ENCODE measurements at places on chromosomes 3 and 15.

DNA sequence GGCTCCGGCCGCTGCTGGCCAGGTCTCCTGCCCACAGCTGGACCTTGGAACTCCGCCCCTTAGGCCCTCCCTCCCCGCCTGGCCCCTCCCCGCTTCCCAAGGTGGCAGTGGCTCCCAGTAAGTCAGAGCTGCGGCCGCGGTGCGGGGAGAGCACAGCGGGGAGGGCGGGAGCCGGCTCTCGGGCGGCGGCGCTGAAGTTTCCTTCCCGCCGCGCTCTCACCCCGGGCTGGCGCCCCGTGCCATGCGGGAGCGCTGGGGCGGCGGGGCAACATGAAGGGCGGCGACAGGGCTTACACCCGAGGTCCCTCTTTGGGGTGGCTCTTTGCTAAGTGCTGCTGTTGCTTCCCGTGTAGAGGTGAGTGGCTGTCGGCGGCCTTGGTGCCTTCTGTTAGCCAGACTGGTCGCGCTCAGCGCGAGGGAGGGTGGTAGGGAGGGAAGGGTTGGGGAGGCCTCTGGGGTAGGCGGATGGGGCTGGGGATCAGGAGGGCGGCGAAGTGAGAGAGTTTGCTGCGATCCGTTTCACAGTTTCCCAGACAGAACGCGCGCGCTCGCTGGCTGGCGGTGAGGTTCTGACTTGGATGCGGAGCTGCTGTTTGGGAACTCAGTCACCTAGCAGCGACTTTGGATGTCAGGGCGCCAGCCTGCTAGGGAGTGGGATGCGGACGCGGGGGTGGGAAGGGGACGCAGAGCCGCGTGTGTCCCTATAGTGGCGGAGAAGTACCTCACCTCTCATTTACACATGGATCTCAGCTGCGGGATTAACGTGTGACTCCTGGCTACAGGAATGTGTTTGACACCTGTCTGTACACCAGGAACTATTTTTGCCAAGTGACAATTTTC lies 145.5 kb upstream of the UMPS start:
- DNase-seq: peak; percentile 28

DNA sequence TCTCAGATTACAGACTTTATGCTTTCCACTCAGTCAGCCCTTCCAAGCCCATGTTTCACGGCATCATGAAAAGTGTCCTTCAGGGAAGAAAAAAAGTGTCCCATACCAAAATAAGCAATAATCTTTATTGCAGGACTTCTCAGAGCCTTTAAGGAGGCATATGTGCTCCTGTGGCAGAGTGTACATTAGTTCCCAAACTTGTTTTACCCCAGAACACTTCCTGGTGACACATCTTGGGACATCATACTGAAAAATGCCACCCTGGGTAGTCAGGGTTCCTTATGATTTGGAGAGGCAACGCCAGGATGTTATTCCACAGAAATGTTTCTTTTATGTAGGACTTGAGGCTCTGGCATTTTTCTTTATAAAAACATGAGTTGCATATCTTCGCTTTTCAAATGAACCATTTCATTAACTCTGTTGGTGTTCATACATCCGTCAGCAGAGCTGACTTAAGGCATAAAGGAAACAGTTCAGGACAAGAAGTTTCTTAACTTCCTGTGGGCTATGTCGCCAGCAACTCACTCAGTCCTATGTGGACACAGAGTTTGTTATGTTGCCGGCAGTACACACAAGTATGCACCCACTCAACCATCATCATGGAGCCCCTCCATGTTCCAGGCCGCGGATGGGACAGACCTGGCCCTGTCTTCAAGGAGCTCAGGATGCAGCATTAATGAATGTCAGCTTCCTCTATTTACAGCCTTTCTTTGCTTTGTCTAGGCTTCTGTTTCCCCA lies 63.8 kb downstream of the CASR start:
- DNase-seq: no peak

DNA sequence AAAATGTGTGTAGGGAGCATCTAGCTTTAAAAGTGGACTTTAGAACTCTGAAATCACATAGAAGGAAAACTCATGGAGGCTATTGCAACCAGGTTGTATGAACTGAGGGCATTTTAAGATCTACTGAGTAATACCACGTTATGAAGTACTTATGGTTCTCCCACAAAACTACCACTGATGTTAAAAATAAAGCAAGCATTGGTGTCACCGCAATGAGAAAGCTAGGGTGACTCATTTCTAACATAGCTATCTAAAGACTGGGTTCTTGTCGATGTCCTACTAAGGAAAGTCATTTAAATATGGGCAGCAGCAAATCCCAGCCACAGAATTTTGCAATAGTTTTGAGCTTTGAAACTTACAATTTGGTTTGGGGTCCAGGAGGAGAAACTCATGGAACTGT lies 584.8 kb downstream of the DIPK2A start:
- no peak for DNase-seq

GRCh38 chr3:38098376-38098723 lies 38.6 kb downstream of the ACAA1 start:
- DNase-seq: no peak

DNA sequence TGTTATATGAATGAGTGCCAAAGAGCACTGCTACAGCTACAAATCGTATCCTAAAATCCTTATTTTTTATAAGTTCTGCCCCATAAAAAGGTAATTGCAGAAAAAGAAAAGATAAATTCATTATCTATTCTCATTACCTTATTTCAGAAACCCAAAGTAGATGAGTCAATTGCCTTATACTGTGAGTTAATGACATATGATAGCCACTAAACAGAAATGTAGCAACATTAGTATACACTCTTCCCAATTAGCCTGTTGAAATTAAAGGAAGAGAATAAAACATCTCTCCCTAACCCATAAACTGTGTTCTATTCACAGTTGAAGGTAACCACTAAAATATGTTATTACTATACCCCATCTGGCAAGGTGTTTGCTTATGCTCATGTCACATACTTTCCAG lies 11.0 kb downstream of the TBL1XR1 start:
- DNase-seq: no peak

- no peak for DNase-seq
Measured at GRCh38 chr15:84033793-84034553, 201.6 kb upstream of the GOLGA6L4 start.

DNA sequence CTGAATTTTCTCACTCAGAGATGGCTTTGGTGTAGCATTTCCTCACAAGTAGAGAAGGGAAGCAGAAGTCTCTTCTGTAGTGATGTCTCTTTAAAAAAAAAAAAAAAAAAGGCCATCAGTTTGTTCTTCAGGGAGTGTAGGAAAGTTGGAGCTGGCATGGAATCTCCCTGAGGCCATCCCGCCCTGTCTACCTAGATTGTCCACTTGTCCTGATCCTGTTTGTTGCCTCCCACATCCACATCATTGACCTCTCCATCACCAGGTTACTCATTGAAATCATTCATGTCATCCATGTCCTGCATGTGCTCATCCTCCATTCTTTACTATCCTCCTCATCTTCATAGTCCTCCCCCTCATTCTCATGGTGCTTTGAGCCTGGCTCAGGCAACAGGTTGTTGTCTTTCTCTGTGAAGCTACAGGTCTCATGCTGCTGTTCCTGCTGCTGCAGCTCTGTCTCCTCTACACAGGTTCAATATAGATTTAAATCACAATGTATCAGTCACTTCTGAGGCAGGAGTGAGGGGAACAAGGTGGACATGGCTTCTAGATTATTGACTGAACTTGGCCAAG lies 556.3 kb upstream of the NAALADL2 start:
- no peak for DNase-seq

DNA sequence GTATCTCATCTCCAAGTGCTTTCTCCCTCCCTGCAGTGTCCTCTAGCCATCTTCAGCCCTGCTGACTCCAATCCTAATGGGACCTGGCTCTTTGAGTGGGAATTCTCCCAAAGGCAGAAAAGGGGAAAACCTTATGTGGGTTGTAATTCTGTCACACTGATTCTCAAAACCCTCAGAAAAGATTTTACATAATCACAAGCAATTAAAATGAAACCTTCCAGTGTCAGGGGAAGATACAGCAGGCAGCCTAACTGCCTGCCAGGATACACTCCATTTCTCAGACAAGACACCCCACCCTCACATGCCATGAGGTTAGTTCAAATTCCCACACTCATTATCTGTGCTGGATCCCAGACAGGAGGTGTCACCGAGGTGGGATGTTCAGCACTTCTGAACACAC lies 121.4 kb downstream of the RFTN1 start:
- DNase-seq: no peak
